ENCODE measurements at places on chromosomes 1 and 21.
A peak's percentile ranks its signal among the peaks of the same experiment; 100 is the strongest.

GRCh38 chr1:9321986-9322660 lies 29.4 kb downstream of the SPSB1 start:
- no peak for DNase-seq

DNA sequence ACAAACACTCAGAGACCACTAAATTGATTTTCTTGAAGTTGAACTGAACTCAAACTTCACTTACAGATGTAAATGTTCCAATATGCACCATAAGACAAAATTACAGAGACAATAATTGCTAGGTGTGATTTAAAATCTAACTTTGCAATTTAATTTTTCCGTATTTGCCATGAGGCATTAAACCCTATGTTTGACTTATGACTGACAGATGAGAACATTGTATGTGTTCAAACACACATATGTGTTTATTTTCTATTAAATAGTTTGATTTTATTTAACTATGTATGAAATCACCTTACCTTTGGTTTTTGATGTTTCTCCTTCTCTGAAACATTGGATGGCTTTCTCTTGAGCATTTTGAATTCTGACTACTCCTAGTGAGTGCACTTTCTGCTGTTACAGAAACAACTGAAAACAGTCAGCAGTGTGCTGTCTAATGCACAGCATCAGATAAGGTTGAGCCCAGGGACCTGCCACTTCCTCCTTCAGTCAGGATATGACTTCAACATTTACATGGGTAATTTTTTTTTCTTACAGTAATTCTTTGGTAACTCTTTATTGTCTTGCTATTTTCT lies at the start of gene SAMSN1:
Gene SAMSN1 (minus strand): TSS at position 410 of the 575 bp plus-strand sequence. CDS start 54 bp downstream, at position 356.
- no peak for DNase-seq

DNA sequence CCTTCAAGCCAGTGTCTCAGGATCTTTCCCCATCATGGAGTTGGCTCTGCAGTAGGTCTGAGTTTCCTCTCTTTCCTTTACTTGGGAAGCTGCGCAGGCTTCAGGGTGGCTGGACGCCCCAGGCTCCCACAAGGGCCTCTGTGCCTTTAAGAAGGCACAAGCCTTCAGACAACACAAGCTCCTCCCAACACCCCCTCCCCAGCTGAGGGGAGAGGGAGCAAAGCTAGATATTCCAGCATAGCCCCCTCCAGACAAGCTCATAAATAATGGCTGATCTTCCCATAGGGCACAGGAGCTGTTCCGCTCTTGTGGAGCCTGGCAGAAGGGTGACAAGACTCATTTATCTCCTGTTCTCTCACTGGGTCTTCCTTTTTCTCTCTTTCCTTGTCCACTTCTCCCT lies 27.9 kb upstream of the ATP2B4 start:
- no peak for DNase-seq

- no peak for DNase-seq
These were observed 4.4 kb upstream of the MAPKAPK2 start for GRCh38 chr1:206680279-206680678.

DNA sequence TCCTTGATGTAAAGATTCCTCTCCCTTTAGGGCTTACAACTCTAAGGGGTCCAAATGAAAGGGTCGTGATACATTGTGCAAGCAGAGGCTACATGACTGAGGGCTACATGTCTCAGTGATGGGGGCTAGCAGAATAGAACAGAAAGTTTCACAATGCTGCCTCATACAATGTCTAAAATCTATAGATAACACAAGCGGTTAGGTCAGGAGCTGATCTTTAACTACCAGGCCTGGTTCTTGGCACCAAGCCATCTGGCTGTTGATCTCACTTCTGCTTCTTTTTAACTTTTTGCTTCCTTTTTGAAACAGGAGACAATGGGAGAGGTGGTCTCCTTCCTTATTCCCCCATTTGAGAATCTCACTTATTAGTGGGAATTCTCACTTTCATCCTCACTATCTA lies 710.2 kb downstream of the AMY1C start:
- DNase-seq: no peak

DNA sequence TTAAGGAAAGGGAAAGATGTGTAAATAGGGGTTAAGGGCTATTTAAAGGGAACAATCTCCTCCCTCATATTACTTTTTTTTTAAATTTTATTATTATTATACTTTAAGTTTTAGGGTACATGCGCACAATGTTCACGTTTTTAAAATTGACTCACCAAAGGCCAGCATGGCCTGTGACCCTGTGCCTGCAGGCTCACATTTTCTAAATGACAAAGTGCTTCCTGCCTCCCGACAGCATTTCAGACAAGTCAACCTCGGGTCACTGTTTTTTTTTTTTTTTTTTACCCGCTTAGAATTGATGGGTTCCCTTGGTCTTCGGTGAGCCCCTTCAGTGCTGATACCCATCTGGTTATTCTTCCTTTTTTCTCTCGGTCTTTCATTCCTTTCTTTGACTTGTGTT lies 70.4 kb upstream of the SCAF4 start:
- DNase-seq: no peak

- no peak for DNase-seq
These were observed 2.7 kb downstream of the MAP3K6 start for GRCh38 chr1:27363766-27364695.

- DNase-seq: no peak
These were observed 1.5 kb downstream of the CCN1 start for GRCh38 chr1:85581802-85582686.

DNA sequence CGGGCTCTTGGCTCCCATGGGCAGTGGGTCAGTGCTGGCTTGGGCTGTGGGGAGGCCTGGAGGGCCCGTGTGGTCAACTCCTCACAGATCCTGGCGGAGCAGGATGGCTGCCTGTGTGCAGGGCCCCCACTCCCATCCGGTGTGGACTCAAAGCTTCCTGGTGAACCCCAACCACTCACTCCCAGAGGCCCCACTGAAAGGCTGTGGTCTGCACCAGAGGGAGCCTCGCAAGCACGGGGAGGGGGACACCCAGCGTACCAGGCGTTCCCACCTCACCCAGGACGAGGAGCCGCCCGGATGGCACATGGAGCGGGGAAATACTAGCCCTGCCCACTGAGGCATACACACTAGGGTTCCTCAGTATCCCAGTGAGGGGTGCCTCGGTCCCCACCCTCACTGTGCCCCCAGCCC lies 75.4 kb upstream of the ACTRT2 start:
- DNase-seq: no peak

DNA sequence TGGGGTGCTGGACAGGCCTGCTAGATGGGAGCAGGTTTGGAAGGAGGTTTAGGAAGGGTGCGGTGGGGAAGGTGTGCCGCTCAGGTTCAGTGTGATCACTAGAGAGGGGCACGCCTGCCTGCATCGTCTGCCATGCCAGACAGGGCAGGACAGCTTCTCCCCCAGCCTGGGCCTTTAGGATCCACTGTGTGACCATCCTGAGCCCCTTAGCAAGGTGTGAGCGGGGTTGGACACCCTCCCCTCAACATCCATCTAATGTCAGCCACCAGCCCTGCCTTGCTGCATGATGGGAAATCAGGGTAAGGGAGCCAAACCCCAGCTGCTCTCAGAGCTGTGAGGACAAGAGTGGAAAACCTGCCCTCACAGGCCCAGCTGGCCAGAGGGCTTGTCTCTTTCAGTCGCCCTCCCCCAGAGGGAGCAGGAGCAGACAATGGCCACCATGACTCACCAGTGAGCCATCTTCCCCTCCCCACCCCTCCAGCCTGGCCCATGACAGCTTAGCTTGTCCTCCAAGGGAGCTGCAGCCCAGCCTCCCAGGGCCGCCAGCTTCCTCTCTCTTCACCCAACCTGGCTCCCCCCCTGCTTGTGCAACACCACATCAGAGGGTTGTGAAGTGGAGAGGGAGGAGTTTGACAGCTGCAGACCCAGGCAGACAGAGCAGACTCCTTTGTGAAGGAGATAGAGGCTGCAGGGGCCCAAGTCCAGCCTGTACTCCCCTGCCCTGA lies 37.0 kb downstream of the NUAK2 start:
- DNase-seq: peak; percentile 99

GRCh38 chr1:208161656-208162375 lies 82.4 kb downstream of the PLXNA2 start:
- peak; percentile 44 for DNase-seq

DNA sequence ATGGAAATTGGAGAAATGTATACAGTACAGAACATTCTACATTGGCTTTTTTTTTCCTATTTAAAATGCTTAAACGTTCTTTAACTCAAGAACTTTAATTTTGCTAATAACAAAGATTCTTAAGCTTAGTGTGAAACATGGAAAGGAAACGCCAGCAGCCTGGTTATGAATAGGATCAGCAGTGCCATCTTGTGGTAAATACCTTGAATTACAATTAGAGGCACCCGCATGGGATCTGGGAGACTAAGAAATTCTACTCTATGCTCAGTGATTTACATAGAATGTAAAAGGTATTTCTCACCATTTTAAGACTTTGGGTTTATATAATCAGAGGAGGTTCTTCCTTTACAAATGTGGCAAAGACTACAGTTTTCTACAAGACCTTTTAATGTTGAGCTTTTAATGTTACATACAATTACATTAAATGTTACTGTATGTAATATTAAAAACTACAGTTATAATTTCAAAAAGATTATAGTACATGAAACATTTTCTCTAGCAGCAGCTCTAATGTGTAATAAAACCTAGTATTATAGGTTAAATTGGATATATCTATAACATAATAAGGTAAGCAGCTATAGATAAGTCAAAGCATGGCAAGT lies 32.1 kb upstream of the APOBEC4 start:
- DNase-seq: peak; percentile 79

DNA sequence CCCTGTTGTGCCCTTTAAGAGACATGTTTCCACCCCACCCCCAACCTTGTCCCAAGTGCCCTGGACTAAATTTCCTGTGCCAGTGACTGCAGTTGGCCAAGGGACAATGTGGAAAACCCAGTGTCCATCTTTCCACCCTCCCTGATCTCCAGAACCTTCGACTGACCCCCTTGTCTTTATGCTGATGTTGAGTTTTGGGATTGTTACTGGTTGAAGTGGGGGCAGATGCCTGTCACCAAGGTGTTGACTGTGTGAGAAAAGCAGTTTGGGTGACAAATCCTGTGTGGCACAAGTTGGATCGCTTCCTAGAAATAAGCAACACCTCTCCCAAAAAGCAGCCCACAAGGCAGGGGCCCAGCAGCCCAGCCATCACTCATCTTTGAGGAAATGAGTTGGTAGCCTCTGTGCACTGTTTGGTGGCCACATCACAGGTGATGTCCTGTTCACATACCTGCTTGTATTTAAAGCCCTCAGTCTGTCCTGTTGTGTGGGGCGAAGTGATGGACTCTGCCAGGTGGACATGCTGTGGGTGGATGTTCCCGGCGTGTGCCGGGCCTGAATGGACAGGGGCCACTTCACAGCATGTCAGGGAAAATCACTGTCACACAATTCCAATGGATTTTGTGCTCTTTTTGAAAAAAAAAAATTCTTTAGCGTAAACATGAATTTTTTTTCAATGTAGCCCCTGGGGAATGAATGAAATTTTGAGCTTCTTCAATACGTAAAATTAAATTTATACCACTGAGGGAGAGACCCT lies 6.6 kb upstream of the MIIP start:
- DNase-seq: no peak

DNA sequence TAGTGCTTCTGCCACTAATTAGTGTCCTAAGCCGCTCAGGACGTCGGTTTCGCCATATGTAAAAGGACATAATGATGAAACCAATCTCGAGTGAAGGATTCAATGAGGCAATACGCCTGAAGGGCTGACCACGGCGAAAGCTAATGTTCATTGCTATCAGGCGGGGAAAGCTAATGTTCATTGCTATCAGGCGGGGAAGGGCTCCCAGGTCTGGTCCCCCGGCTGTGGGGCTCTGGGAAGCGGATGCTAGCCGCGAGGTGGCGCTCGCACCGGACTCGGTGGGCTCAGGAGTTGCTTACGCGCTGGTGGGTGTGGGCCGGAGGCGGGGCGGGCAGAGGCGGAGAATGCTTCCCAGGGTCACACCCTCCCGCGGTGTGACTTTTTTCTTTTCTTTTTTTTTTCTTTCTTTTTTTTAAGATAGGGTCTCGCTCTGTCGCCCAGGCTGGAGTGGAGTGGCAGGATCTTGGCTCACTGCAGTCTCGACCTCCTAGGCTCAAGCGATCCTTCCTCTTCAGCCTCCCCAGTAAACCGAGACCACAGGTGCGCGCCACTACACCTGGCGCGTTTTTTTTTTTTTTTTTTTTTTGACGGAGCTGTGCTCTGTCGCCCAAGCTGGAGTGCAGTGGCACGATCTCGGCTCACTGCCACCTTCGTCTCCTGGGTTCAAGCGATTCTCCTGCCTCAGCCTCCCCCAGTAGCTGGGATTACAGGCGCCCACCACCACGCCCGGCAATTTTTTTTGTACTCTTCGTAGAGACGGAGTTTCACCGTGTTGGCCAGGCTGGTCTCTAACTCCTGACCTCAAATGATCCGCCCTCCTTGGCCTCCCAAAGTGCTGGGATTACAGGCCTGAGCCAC lies 1.1 kb upstream of the PEAR1 start:
- DNase-seq: peak; percentile 89

- no peak for DNase-seq
These were observed 2.6 kb downstream of the PFDN2 start for GRCh38 chr1:161115132-161115711.

DNA sequence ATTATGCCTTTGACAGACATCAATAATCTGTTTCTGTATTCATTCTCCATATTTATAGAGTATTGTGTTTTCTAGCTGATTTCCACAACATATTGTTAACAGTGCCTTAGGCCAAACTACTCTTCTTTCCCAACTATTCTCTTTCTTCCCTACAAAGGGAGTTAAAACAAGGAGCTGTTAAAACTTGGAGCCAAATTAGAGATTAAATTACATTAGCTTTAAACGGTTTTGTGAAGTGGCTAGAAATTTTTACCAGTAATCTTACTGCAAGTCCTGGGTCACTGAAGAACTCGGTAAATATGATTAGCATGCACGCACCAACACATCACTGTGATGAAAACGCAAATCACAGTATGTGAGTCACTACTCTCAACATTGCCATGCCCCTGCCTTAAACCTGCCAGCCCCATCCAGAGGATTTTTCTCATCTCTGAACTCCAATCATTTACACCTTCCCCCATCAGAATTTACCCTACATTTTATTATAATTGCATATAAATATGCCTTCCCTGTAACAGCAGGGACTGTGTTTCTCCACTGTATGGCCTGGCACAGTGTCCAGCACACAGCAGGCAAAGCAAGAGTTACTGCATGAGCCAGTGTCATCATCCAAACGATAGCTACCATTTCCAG lies 1.5 kb upstream of the PRDX6 start:
- peak; percentile 50 for DNase-seq

DNA sequence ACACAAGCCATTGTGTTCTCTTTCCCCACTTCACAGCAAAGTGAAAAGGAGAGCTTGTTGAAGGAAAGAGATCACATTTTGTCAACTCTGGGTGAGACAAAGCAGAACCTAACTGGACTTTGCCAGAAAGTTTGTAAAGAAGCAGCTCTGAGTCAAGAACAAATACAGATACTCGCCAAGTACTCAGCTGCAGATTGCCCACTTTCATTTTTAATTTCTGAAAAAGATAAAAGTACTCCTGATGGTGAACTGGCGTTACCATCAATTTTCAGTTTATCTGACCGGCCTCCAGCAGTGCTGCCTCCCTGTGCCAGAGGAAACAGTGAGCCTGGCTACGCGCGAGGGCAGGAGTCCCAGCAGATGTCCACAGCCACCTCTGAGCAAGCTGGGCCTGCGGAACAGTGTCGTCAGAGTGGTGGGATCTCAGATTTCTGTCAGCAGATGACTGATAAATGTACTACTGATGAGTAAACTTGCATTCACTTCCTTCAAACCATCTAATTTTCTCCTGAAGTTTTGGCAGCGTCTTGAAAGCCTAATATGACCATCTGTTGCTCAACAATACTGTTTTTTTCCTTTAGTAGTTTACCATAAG lies 43.7 kb downstream of the BACH1 start:
- DNase-seq: peak; percentile 90

All from AG08395 (cell line).